ENCODE measurements at places on chromosomes 4 and X. TPM values are rescaled to one million over a fixed set of nuclear protein-coding genes. Genes with fewer than 3 reads are reported as not detected.

DAPP1 gene
- 0.98 TPM for total RNA-seq

DNA sequence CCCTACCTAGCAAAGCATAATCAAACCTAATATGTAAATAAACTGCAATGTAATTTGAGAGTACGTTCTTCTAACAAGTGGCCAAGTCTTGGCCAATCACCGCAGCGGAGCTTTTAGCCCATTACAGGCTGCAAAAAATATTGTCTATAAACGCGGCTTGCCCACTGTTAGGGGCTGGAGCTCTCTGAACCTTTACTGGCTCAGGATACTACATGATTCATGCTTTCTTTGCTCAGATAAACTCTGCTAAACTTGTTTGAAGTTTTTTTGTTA is 990 bp upstream of the HADH start:
- H3K4me3 ChIP-seq = peak overlapping the region; percentile 91
- no peak for DNase-seq
- peaks cover 28% of the 10 kb centered on the region for H3K4me1 ChIP-seq
- H3K36me3 ChIP-seq = no peaks in the 10 kb centered on the region
- H3K27me3 ChIP-seq = no peaks in the 10 kb centered on the region

SATL1 gene
- not detected for total RNA-seq

CT45A3 gene
- not detected for total RNA-seq

GRCh38 chr4:109801895-109802319 is at the start of gene CFI:
CFI (minus strand) TSS chr4:109801999; CDS start chr4:109801971, 28 bp downstream.
- H3K36me3 ChIP-seq = no peaks in the 10 kb centered on the region
- H3K27ac ChIP-seq = peak within 1 kb of the TSS; percentile 25
- no peak for DNase-seq
- H3K4me1 ChIP-seq = no peaks in the 10 kb centered on the region

DNA sequence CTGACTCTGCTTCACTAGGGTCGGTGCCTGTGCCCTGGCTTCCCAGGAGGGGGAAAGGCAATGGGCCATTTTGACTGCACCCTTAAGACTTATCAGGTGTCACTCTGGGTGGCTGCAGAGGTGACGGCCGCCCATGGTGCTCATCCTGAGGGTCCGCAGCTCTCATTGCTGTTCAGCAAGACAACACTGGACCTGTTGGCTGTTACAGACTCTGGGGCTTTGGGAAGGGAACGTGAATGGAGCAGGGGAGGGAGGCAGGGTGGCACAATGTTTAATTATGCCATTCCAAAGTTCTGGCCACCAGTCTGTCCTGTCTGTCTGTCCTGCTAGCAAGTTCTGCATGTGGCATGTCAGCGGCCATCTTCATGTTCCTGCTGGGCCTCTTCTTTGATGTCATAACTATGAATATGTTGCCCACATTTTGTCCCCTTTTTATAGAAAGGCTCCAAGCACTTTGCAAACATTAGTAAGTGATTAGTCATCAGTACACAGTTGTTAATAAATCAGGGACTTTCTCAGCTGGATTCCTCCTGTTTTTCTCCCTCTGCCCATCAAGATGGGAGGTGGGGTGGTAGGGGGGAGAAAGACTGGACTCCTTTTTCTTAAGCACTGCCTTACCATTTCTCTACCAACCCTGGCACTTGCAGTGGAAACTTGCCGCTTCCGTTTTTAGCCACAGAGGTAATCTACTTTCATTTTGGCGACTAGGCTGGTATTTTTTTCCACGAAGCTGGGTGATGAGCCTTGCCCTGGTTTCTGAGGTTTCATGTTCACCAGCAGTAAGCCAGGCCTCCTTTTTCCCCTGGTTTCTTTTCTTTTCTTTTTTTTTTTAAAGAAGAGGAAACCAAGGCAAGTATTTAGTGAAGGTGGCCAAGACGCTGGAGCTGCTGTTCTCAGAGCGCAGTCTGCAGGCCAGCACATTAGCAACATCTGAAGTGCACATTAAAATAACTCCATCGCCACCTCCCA is 88.6 kb upstream of the TRIM2 start:
- H3K27ac ChIP-seq = peak overlapping the region; percentile 36
- peak overlapping the region; percentile 53 for H3K4me3 ChIP-seq
- peaks cover 16% of the 10 kb centered on the region for H3K4me1 ChIP-seq
- H3K27me3 ChIP-seq = no peaks in the 10 kb centered on the region
- H3K36me3 ChIP-seq = no peaks in the 10 kb centered on the region

- peaks cover 4% of the 10 kb centered on the region for H3K27me3 ChIP-seq
- no peak overlapping the region for H3K4me3 ChIP-seq
- no peaks in the 10 kb centered on the region for H3K4me1 ChIP-seq
- no peak overlapping the region for H3K27ac ChIP-seq
- DNase-seq = no peak
- H3K36me3 ChIP-seq = no peaks in the 10 kb centered on the region
These were observed 85.2 kb downstream of the FHDC1 start for GRCh38 chr4:153021276-153021675.

DNA sequence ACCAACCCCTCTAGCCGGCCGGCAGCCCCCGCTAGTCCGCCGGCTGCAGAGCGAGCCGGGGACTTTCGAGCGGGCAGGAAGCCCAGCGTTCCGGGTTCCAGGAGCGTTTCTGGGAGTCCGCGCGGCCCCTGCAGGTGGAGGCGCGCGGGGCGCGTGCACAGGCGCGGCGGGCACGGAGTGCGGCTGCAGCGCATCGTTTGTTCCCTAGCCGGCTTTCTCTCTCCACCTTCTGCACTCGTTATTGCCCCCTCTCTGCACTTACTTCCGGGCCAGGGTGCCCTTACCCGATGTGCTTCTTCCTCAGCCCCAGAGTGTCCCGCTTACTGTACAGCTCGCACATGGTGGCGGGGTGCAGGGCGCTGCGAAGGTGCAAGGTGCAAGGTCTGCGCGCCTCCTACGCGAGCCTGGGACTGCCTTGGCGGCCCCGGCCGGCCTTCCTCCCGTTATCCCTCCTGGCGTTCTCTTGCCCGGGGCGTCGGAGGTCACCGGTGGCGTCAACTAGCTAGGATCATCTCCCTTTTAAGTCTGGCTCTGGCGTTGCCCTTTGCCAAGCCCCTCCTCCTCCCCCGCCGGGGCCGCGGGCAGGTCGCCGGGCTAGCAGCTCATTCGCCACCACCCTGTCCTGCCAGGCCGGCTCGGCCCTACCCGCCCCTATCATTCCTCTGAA is at the start of gene ETNPPL:
ETNPPL (minus strand) TSS at position 495 of the 667 bp plus-strand sequence; CDS start at position 340, 155 bp downstream.
- H3K27ac ChIP-seq = no peak within 1 kb of the TSS
- DNase-seq = peak; percentile 28
- no peaks in the 10 kb centered on the region for H3K36me3 ChIP-seq
- H3K4me3 ChIP-seq = peak within 1 kb of the TSS; percentile 58

ZAR1 gene
- total RNA-seq = not detected

DNA sequence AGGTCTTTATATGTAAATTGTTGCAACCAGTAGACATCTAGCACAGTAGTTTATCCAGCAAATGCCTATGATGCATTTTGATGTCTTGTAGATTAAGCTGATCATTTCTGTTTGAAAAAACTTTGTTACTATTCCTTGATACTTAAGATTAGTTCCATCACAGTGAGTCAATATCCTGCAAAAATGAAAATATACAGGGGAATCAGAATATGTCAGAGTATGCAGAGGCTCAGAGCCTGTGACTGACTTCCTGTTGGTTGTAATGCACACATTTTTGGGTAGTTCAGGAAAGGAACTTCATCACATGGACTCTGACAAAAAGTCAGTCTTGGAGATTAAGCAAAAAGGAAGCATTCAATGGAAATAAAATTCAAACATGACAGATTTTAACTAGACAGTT is 815.5 kb downstream of the FAT4 start:
- DNase-seq = no peak
- no peaks in the 10 kb centered on the region for H3K4me1 ChIP-seq
- no peaks in the 10 kb centered on the region for H3K27me3 ChIP-seq
- H3K4me3 ChIP-seq = no peak overlapping the region

- no peak overlapping the region for H3K4me3 ChIP-seq
- H3K27me3 ChIP-seq = no peaks in the 10 kb centered on the region
- no peak for DNase-seq
- H3K4me1 ChIP-seq = peaks cover 5% of the 10 kb centered on the region
These were observed 20.4 kb upstream of the ADD1 start for GRCh38 chr4:2823301-2823670.

TCEAL6 gene
- not detected for total RNA-seq

FRYL gene
- 14.5 TPM for total RNA-seq

FGF13 gene
- total RNA-seq = 15.3 TPM
